ENCODE measurements at places on chromosomes 4 and X.

- no peak for DNase-seq
Measured at GRCh38 chr4:39036172-39036571, 4.0 kb upstream of the TMEM156 start.

DNA sequence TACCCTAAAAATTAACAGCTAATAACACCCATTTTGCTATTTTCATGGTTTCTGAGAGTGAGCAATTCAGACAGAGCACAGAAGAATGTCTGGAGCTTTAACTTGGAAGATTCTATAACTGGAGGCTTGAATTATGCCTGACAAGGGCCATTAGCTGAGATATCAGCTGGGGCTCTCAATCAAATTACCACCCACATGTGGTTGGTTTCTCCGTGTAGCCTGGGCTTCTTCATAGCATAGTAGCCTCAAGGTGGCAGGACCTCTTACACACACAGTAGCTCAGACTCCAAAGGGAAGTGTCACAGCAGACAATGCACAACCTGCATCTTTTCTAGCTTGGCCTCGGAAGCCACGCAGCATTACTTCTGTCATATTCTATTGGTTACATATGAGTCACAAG lies 127.3 kb downstream of the EFHC2 start:
- no peak for DNase-seq

DNA sequence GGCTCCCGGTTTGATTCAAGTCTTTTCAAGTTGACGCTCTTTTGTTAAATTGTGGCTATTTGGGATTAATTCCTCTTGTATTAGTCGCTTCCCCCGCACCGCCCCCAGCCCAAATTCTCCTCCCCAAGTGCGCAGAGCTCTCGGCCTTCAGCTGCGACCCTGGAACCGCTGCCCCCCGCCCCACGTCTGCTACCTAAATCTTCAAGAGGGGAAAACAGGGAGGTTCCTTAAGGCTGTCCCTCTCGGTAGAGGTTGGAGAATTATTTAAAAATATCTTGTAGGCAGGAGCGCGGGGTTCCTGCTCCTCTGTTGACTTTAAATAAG lies 860 bp upstream of the RPS6KA3 start:
- DNase-seq: no peak

- no peak for DNase-seq
Measured at GRCh38 chr4:40516651-40517050, 113.0 kb downstream of the RBM47 start.

DNA sequence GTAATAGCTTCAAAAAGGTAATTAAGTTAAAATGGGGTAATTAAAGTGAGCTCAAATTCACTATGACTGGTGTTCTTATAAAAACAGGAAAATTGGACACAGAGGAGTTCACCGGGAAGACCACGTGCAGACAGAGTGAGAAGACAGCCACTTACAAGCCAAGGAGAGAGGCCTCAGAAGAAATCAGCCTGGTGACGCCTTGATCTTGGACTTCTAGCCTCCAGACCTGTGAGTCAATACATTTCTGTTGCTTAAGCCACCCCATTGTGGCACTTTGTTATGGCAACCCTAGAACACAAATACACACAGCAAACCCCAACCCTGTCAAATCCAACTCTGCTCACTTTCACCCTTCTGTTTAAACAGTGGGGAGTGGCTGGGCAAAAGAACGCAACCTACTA lies 4.1 kb upstream of the CD38 start:
- DNase-seq: no peak

- no peak for DNase-seq
Measured at GRCh38 chr4:40176602-40177001, 20.2 kb upstream of the RHOH start.

- DNase-seq: no peak
Measured at GRCh38 chr4:8377103-8378075, 63.1 kb downstream of the ACOX3 start.

DNA sequence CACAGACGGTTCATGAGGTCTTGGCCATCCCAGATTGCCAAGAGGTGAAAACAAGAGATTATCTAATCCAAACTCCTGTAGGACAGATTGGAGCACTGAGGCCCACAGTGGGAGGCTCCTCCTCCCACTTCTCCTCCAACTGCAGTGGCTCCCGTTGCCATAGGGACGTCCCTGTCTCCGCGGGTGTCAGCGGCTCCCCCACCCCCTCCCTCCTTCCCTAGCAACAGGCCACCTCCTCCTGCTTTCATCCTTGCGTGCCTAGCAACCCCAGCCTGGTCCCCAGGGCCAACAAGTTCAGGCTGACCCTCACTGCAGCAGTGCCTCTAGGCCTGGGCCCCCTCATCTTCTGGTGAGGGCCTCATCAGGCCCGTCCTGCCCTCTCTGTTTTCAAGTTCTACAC lies 6.8 kb upstream of the IQSEC2 start:
- DNase-seq: no peak

DNA sequence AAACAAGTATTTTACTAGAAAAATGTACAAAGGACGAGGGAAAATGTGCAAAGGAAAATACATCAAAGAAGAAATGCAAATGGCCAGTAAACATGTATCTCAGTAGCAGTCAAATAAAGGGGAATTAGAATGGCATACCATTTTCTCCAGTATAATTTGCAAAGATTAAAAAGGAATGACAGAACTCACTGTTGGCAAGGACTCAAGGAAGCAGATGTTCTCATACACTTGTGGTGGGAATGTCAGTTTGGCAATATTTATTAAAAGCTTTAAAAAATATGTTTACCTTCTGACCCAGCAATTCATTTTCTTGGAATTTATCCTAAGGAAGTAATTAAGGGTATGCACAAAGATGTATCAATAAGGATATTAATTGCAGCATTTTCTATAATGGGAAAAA lies 7.6 kb downstream of the CLCN5 start:
- DNase-seq: no peak

DNA sequence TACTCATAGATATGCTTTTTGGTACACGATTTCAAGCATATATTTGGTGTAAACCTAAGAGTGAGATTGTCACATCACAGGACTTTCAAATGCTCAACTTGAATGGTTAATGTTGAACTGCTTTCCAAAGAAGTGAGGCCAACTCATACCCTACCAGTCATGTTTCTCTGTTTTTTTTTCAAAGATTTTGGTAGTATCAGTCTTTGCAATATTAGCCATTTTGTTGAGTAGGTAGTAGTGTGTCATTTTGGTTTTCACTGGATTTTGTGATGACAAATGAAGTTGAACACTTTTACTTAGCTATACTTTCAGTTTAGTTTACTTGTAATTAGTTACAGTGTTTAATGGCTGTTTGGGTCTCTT lies 12.5 kb upstream of the HS3ST1 start:
- no peak for DNase-seq

DNA sequence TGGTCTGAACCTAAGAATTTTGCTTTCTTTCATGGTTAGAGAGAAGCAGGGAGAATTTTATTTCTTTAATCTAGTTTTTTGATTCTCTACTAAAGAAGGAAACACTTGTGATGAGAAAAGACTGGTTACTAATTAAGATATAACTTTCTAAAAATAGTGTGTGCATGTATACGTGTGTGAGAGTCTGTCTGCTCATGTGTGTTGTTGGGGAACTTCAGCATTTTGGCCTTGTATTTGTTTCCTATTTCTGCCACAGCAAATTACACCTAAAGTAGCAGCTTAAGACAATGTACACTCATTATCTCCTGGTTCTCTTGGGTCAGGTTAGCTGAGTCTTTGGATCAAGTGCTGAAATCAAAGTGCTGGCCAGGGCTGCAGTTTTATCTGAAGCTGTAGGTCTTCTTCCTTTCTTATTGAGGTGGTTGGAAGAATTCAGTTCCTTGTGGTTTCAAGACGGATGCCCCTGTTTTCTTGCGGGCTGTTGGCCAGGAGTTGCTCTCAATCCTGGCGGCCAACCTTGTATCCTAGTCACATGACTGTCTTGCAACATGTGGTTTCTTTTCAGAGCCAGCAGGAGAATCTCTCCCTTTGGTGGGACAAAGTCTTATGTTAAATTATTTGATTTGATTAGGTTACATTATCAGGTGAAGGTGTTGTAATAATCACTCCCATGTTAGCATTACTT lies 188.4 kb upstream of the CLNK start:
- DNase-seq: no peak

GRCh38 chr4:9898596-9899305 lies 117.3 kb downstream of the DRD5 start:
- DNase-seq: no peak

GRCh38 chr4:117063961-117064696 lies 21.2 kb downstream of the TRAM1L1 start:
- no peak for DNase-seq

- DNase-seq: no peak
Measured at GRCh38 chrX:112359906-112360305, 277.3 kb upstream of the TRPC5 start.

DNA sequence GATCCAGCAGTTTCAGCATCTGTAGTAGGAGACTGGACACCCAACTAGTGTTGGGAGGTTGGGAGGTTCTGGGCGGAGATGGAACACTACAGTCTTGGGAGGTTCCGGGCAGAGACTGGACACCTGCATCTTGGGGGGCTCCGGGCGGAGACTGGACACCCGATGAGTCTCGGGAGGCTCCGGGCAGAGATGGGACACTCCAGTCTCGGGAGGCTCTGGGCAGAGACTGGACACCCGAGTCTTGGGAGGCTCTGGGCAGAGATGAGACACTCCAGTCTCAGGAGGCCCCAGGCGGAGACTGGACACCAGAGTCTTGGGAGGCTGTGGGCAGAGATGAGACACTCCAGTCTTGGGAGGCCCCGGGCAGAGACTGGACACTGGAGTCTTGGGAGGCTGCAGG lies 29.5 kb upstream of the LANCL3 start:
- DNase-seq: no peak

- no peak for DNase-seq
Measured at GRCh38 chrX:136666088-136666487, 18.1 kb downstream of the CD40LG start.

DNA sequence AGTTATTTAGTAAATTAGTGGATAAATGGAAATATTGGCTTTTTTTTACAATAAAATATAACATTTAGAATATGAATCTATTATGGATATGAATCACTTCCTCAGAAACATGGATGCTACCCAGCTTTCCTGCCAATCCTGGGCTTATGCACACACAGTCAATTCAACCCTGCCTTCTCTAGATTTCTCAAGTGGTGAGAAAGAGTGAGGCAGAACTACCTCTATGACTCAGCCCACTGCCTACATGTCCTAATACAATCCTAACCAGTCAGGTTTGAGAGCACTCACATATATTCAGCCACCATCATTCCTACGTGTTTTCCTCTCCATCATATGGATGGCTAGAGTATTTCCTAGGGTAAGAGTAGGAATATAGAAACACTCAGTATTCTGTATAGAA lies 91.1 kb upstream of the ANKRD50 start:
- DNase-seq: no peak
